ENCODE measurements at places on chromosomes 3 and 15.

- DNase-seq = no peak
Observed at GRCh38 chr3:43861635-43862034, 170.9 kb downstream of the ABHD5 start.

GRCh38 chr3:182514236-182514964, 278.9 kb upstream of the ATP11B start:
- no peak for DNase-seq

DNA sequence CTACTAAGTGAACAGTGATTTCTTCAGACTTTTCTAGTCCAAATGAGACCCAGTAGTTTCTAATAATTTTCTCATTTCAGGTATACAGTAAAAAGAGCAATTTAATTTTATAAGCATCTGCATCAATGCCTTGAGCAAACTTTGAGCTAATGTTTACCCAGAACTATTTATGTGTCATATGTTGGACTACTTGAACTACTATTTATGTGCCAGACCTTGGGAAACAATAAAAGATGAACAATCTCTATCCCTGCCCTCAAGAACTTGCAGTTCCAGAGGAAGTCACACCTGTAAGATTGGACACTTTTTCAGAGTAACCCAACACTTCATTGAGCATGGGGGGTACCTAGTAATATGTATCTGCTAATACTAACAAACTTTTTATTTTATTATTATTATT, 2.3 kb upstream of the UBE3A start:
- no peak for DNase-seq

DNA sequence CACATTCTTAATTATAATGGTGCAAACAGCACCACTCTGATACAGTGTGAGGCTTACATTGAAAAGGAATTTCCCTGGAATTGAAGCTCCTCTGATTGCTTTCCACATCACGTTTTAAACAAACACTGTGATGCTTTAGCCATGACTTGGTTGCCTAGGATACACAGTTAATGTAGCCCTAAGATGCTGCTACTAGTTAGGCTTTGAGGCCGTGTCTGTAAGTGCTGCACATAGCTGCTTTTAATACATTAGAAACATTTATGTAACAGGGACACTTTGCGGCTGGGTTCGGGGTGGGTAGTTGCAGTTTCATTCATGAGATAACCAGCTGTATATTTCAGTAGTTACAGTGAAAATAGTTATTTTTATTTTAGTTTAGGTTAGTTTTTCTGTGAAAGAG, 334.7 kb downstream of the NLGN1 start:
- DNase-seq = no peak

- DNase-seq = no peak
Observed at GRCh38 chr15:58423831-58424608, 7.8 kb upstream of the LIPC start.

- no peak for DNase-seq
Observed at GRCh38 chr15:32952901-32953532, 235.2 kb downstream of the GREM1 start.

- DNase-seq = no peak
Observed at GRCh38 chr3:190525634-190526033, 11.7 kb downstream of the IL1RAP start.

GRCh38 chr3:5051772-5052171, 70.3 kb upstream of the ARL8B start:
- no peak for DNase-seq

- DNase-seq = no peak
Observed at GRCh38 chr3:8488411-8488810, 13.2 kb upstream of the LMCD1 start.

- no peak for DNase-seq
Observed at GRCh38 chr3:114128826-114129225, 50.0 kb downstream of the DRD3 start.

- DNase-seq = no peak
Observed at GRCh38 chr3:135456108-135456790, 509.3 kb upstream of the PPP2R3A start.

- DNase-seq = no peak
Observed at GRCh38 chr3:175489406-175489805, 630.3 kb downstream of the NAALADL2 start.

DNA sequence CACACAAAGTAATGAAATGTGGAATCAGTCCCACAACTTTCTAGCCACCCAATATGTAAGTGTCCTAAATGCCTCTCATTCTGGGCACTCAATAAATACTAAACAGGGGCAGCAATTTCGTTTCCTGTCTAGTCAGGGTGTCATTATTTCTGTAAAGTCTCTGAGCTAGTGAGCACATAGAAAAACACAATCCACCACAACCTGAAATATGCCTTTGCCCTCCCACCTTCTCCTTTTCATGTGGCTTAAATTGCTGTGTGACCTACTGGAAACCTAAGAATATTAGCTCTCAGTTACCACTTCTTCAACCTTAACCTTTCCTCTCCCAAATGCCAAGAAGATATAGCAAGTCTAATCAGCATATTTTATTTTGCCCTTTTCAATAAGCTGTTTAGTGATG, 456.3 kb upstream of the KCNMB2 start:
- no peak for DNase-seq

DNA sequence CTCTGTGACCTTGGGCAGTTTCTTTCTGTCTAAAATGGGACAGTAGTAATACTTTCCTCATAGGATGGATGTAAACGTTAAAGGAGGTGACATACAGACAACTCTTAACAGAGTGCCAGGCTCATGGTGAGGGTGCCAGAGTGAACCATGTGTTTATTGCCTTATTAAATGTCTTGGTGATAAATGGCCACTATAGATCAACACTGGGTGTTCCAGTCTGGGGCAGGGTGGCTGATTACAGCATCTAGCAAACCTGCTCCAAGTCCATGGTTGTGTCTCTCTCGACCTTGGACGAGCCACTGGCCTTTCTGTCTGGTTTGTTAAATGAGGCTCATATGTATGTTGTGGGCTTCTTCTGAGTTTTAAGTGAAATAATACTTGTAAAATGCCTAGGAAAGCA, 75.1 kb downstream of the TRAK1 start:
- DNase-seq = no peak

DNA sequence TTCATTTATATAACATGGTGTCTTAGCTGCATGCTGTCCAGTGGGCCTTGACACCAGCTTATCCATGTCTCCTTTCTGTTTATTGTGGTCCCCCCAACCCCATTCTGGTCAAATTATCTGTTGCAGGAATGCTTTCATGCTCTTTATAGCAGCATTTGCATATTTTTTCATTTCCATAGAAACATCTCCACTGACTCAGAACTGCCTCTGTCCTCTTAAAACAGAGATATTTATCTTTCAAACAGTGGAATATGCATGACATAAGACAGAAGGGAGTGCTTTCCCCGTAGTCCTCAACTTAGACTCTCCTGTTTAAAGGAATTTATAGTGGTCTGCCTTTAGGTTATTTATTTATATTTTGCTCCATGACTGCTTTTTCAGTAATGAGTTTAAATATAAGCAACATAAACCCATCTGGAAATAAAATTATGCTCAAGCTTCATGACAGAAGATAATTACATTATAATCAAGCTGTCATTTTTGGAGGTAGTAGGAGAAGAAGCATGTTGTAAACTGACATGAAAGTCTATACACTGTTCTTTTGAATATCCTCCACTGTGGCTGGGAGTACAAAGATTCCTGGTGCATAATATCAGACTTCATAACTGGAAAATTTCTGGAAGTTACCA, 179.5 kb upstream of the CD96 start:
- no peak for DNase-seq

DNA sequence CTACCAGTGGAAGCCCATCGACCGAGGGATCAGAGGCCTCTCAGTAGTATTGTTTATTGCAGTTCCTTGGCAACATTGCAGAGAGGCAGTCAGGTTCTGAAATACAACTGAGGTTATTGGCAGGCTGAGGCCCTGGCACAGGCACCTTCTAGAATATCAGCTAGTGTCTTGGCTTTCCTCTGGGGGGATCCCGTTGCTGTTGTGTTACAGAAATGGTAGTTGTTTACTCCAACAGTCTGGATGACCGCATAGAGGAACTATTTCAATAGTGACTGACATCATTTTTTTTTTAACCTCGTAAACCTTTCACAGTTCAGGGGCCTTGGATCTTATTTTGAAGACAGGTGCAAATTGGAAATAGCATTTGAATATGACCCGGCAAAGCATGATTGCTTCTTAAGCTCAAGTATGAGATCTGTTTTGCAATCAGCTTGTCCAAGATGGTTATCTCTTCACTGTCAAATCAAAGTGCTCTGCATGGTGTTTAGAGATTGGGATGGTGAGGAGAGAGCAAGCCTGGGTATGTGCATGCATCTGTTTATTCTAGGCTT, 63.9 kb downstream of the PGPEP1L start:
- no peak for DNase-seq

- no peak for DNase-seq
Observed at GRCh38 chr15:88908123-88908522, 5.1 kb downstream of the MFGE8 start.

GRCh38 chr3:4429648-4430350, 37.3 kb downstream of the SUMF1 start:
- DNase-seq = no peak

DNA sequence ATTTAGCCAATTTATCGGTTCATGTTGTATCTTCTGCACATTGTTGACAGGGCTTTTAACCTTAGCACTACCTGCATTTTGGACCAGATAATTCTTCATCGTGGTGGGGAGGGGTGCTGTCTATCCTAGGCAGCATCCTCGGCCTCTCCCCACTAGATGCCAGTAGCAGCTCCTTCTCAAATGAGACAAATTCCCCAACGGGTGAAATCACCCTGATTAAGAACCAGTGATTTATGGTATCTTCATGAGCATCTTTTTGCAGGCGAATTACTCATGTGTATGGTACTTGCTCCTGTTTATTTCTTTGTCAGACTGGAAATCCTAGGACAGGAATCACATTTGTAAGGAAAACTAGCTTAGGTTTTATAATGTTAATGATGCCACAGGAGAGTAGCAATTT, 68.0 kb downstream of the C3orf70 start:
- no peak for DNase-seq

DNA sequence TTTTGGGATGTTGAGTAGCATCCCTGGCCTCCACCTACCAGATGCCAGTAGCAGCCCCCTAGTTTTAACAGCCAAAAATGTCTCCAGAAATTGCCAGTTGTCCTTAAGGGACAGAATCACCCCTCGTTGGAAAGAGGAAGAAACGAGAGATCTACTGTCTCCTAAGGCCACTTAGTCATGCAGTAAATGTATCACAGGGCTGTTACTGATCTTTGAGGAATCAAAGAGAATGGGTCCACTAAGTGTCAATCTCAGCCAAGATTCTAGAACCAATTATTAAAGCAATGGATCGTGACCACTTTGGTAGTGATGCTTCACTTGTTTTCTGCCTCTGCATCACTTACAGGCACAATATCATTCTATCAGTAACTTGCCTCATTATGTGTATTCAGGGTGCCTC, 26.4 kb downstream of the POLG start:
- no peak for DNase-seq

DNA sequence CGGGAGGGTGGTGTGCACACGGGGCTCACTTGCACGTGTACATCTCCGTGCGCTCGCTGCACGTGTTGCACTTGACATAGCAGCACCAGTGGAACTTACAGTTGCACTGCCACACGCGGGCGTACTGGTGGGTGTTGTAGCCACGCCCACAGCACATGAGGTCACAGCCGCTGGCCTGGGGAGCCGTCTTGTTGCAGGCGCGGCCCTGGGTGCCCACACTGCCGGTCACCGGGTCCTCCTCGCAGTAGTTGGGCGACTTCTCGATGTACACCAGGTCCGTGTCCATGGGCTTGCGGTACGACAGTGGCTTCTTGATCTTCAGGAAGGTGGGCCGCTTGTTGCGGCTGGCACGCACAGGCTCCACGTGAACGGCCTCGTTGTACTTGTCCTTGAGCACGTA, 61.0 kb downstream of the WNT7A start:
- no peak for DNase-seq

GRCh38 chr15:71510763-71511162, 299.6 kb upstream of the NR2E3 start:
- DNase-seq = no peak

GRCh38 chr3:21170964-21171363, 580.0 kb downstream of the ZNF385D start:
- no peak for DNase-seq

- DNase-seq = no peak
Observed at GRCh38 chr3:186532598-186533072, 11.5 kb downstream of the CRYGS start.

- peak; percentile 47 for DNase-seq
Observed at GRCh38 chr3:125150525-125151441, 61.8 kb downstream of the SLC12A8 start.

DNA sequence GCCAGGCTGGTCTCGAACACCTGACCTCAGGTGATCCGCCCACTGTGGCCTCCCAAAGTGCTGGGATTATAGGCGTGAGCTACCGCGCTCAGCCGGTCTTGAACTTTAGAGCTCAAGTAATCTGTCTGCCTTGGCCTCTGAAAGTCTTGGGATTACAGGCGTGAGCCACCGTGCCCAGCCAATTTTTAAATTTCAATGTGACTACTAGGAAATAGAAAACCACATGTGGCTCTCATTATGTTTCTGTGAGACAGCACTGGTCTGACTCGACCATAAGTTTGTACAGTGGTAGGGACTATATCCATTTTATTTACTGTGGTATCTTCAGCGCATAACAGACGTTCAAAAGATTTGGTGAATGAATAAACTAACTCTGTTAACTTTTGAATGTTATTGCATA, 9.1 kb downstream of the ZFAND6 start:
- DNase-seq = no peak

DNA sequence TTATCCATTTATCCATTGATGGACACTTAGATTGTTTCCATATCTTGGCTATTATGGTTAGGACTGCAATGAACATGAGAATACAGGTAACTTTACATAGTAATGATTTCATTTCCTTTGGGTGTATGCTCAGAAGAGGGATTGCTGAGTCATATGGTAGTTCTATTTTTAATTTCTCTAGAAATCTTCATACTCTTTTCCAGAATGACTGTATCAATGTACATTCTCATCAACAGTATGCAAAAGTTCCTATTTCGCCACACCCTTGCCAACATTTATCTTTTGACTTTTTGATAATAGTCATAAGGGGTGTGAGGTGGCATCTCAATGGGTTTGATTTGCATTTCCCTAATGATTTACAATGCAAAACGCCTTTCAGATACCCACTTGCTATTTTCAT, 6.2 kb upstream of the NIPA1 start:
- DNase-seq = no peak

- no peak for DNase-seq
Observed at GRCh38 chr3:26989037-26989436, 366.5 kb downstream of the LRRC3B start.

- DNase-seq = no peak
Observed at GRCh38 chr3:113552851-113553250, 20.5 kb downstream of the SIDT1 start.

GRCh38 chr15:78178064-78178463, 28.9 kb downstream of the IDH3A start:
- no peak for DNase-seq

Measured in activated T-cell treated with anti-CD3 and anti-CD28 coated beads for 48 hours (primary cell).